ENCODE measurements at places on chromosomes 7 and 10.

GRCh38 chr7:105046414-105046813, 32.4 kb downstream of the KMT2E start:
- DNase-seq = peak; percentile 87

GRCh38 chr7:92767437-92767836, 68.9 kb downstream of the CDK6 start:
- peak; percentile 43 for DNase-seq

DNA sequence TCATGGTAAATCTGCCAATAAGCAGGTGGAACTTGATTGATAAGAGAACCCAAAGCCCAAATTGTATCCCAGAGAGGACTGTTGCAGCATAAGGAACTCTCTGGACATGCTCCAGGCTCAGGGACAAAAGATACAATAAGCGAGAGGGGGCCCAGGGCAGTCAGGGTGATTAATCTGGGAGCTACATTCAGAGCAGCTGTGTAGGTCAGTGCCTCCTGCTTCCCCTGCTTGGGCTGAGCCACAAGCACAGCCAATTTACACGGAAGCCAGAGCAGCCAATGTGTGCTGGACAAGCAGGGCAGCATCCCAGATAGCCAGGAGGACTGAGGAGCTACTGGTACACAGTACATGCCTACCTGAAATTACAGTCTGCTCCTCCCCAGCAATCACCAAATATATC, 24.2 kb downstream of the MYPN start:
- no peak for DNase-seq

DNA sequence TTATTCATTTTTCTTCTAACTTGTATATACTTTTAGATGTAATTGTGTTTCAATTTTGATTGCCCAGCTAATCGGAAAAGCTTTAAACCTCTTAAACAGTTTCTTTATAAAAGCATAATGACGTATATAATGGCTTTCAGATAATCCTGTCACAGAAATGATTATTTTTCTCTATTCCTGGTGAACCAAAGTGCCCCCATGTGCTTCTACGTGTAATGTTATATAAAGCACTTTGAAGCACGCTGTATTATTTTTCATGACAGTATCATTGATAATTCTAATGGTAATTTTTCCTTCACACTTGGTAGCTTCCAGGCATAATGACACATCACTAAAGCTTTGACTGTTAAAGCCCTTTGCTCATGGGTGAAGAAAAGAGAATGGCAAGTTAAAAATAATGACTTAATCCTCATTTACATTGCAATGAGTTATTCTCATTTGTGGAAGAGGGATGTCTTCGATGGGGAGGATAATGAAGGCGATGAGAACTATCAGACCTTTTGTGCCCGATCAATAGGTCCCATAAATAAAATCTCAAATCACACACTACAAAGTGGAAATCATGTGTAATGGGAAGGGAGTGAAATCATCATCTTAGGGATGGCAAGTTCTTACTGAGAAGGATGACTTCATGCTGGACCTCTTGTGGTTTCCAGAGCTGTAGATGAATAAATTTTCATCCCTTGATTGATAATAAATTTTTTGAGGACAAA, 460.1 kb downstream of the DPP6 start:
- no peak for DNase-seq

GRCh38 chr7:67711706-67712105, 715.1 kb downstream of the TYW1 start:
- DNase-seq = no peak

DNA sequence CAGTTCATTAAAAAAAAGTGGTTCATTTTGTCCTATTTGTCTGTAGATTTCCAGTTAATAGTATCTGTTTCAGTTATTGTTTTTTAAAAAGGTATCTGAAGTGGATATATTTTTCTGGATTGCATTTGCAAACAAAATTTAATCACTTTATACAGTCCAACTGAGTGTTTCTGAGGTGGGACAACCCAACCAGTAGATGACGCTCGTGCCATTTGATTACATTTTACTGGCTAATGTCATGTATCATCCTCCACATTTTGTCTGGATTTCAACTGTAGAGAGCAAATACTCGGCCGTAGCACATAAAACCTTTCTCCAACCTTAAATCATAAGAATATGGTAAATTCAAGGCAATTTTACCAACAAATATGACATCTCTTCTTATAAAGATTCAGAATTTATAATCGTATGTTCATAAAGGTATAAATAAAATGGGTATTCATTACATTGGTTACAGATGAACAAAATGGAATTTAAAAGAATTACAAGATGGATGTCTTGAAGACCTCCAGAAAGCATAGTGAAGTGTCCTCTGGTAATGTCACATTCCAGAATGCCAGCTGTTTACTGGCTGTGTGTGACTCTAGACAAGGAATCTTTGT, 789.0 kb downstream of the PHTF2 start:
- peak; percentile 45 for DNase-seq

DNA sequence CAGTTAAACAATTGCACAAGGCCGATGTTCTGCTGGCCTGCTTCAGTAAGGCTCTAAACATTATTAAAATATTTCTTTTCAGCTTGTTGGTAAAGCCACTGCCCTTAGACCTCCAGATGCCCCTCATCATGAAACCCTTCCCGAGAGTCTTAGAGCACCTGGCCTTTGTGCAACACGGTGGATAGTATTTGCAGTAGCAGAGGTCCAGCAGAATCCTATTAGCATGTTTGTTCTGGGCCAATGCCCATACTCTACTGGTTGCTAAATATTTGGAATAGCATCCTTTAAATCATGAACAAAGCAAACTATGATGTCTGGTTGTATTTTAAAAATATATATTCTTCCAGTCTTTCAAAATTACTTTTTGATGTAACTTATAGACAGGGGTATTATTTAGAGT, 584.6 kb downstream of the CNTNAP2 start:
- no peak for DNase-seq

DNA sequence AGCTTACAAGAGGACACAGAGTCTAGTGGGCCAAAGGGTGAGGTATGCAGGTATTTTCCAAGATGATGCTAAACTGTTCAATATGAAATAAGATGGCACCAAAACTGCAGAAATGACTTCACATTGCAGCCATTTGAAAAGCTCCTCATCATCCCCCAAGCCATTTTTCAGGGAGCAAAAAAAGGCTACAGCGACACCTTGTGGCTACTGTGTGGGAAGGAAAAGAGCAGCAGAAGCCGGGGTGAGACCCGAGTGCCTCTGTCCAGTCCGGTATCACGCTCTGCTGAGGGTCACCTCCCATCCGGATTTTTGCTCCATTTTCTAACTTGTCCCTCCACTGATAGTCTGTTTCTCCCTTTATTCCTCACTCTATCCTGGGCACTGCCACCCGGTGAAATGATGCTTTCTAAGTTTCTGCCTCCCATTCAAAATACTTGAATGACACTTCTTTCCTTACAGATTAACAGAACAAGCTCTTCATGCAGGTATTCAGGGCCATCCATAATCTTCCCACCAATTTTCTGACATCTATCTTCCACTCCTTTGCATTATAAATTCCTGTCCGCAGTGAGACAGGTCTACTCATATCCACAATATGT, 220.2 kb downstream of the DGKI start:
- DNase-seq = peak; percentile 69

Measured in ACHN (cell line).